Stimulated activated CD8-positive, alpha-beta memory T cell treated with anti-CD3 and anti-CD28 coated beads, Interleukin-12 subunit alpha, Interleukin-12 subunit beta, amount 100 ng/mL, for 4 hours (primary cell): ENCODE measurements at places on chromosomes 5 and 9.

GRCh38 chr5:132094393-132095076 is 20.9 kb downstream of the CSF2 start:
- no peak for DNase-seq

DNA sequence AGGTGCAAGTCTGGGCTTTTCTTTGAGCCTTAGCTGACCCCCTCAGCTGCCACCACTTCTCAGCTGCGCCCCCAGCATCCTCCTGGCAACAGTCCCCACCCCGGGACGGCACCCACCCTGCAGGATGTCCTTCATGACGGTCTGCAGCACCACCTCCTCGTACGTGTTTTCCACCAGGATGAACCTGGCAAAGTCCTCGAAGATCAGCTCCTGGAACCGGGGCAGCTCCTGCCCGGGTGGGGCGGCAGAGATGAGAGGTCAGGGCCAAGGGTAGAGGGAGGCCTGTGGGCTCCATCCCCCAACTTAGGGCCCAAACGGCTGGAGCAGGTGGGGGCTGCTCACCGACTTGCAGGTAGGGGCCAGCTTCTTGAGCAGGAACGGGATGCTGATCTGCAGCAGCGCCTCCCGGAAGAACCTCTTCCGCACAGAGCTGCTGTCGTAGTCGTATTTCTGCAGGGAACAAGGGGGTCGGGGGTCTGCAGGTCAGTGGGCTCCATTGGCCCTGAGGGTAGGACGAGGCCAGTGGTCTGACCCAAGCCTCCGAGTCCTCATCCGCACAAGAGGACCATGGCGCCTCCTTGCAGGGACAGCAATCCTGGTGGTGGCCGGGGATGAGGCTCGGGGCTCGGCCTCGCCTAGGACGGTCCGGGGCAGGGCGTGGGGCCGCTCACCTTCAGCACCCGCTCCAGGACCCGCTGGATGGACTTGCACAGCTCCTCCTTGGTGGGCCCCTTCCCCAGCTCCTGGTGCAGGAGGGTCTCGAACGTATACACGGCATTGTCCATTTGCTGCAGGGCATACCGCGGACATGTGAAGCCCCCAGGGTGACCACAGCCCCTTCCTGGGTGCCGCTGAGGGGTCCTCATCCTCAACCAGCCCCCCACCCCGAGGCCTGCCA is 56.7 kb downstream of the LRSAM1 start:
- DNase-seq: no peak

DNA sequence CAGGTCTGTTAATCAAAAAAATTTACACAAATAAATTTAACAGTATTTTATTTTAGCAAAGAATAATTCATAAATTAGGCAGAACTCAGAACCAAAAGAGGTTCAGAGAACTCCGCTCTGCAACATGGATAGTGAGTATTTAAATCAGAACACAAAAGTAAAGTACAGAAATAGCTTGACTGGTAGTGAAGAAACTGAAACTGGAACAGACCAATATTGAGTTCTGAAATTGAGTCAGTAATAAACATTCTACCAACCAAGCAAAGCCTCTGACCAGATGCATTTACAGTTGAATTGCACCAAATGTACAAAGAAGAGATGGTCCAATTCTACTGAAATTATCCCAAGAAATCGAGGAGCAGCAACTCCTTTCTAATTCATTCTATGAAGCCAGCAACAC is 1542.8 kb downstream of the EFNA5 start:
- DNase-seq: no peak

DNA sequence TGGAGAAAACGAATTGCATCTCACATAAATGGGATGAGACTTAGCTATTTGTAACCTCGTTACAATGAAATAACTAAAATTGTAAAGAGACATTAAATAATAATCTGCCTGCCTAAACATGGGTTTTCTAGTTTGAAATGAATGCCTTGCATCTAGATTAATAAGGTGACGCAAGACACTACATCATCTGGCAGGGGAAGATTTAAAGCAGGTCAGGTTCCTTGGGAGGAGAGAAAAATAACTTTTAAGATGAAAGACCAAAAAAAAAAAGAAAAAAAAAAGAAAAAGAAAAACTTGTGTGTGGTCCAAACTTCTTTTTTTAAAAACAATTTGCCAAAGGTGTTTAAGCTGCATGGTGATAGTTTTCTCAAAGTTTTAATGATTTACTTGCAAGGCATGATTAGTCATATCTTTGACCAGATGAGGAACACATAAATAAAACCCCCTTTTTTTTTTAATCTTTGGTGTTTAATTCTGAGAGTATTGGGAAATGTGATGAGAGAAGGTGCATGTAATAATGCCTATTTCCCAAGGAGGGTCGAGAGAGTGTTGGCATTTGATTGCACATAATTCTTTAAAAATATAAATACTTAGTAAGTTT is 122.9 kb upstream of the ADAMTSL1 start:
- no peak for DNase-seq

GRCh38 chr5:73312146-73312871 is 136.3 kb downstream of the FOXD1 start:
- DNase-seq: no peak

- no peak for DNase-seq
Observed at GRCh38 chr9:75120686-75121085, 32.4 kb downstream of the OSTF1 start.

GRCh38 chr5:119123280-119123679 is 52.4 kb downstream of the DMXL1 start:
- DNase-seq: no peak

DNA sequence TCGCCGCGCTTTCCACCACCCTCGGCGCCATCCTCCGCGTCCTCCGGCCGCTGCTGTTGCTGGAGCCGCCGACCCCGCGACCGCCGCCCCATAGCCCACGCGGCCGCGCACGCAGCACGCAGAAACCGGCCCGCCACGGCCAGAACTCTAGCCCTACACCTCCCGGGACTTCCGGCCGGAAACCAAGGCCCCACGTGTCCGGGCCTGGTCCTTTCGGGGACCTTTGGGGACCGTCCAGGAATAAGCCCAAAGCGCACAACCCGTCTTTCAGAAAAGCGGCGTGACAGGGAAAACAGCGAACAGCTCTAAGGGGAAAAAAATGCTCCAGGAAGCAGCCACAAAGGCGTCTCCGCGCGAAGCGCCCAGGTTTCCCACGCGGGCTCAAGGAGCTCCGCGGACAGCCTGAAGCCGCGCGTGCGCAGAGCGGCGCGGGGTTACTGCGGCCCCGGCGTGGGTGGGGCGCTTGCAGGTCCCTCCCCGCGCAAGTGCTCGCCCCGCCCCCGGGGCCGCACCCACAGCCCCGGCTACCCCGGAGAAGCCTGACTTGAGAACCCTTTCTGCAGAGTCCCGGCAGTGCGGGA is at the start of the genes NSUN2 and SRD5A1:
TSS of gene NSUN2 (minus strand) at position 157 of the 581 bp plus-strand sequence. CDS start at position 92, 65 bp downstream.
TSS of gene SRD5A1 (plus strand) at position 553 of the 581 bp plus-strand sequence. CDS start 137 bp downstream, outside the sequence.
- peak; percentile 91 for DNase-seq
